ENCODE measurements at places on chromosomes 5 and 9.

DNA sequence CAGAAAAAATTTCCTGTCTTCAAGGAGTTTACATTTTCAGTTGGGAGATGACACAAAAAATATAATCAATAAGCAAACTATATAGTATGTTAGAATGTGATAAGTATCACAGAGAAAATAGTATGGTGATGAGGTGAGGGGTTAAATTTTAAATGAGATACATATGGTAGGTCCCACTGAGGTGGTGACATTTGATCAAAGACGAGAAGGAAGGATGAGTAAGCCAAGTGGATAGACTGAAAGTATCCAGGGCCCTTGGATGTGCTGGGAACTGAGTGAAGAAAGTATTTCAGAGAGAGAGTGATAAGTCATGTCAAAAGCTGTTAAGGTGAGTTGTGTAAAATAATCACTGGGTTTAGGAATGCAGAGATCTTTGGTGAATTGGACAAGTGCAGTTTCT is 3.5 kb downstream of the CCDC192 start:
- no peak for DNase-seq

GRCh38 chr9:30459156-30459555 is 1925.3 kb upstream of the ACO1 start:
- no peak for DNase-seq

GRCh38 chr5:91938441-91938840 is 555.3 kb upstream of the ARRDC3 start:
- DNase-seq = no peak

DNA sequence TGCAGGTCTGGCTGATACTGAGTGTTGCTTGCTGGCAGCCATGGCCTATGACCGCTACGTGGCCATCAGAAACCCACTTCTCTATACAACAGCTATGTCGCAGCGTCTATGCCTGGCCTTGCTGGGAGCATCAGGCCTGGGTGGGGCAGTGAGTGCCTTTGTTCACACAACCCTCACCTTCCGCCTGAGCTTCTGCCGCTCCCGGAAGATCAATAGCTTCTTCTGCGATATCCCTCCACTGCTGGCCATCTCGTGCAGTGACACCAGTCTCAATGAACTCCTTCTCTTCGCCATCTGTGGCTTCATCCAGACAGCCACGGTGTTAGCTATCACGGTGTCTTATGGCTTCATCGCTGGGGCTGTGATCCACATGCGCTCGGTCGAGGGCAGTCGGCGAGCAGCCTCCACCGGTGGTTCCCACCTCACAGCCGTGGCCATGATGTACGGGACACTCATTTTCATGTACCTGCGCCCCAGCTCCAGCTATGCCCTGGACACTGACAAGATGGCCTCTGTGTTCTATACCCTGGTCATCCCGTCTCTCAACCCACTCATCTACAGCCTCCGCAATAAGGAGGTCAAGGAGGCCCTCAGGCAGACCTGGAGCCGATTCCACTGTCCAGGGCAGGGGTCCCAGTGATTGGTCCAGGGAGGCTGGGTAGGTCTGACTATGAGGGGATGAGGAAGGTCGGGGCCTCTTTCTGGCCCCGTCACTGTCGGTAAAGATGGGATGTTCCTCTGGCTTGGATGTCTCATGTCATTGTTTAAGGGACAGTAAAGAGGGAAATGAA is 718 bp downstream of the OR5C1 start:
- no peak for DNase-seq

GRCh38 chr9:127863191-127863621 is 8.7 kb upstream of the ENG start:
- no peak for DNase-seq

- no peak for DNase-seq
These were observed 44.2 kb downstream of the NACC2 start for GRCh38 chr9:136050701-136051452.

DNA sequence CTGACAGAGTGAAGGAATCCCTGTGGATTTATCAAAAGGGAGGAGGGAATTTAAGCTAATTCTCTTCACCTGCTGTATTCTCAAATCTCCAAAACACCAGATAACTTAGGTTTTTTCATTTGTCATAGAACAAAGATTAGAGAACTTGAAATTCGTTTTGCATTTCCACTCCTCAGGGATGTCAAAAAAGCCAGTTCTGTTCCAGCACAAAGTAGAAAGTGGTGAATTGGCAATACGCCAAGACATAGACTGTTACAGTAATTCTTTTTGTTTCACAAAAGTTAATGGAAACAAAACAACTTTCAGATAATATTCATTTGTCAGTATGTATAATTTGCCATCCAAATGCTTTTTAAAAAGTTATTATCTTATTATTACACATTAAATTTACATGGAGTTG is 15.0 kb downstream of the S1PR3 start:
- no peak for DNase-seq
